CD4-positive, alpha-beta T cell treated with Interleukin-6 at 100 ng/mL for 8 hours (primary cell): ENCODE measurements at places on chromosomes 2 and 18.

GRCh38 chr2:173739006-173739405 lies 226.2 kb downstream of the SP3 start:
- no peak for DNase-seq

DNA sequence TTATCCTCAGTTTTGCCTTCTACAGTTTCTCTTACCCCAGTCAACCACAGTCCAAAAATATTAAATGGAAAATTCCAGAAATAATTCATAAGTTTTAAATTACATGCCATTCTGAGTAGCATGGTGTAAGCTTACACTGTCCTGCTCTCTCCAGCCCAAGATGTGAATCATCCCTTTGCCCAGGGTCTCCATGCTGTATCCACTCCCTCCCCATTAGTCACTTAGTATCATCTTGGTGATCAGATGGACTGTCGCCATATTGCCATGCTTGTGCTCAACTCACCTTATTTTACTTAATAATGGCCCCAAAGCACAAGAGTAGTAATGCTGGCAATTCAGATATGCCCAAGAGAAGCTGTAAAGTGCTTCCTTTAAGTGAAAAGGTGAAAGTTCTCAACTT lies 18.5 kb upstream of the CCNT2 start:
- DNase-seq: no peak

GRCh38 chr18:741931-742512 lies 29.6 kb upstream of the ENOSF1 start:
- peak; percentile 37 for DNase-seq

GRCh38 chr2:205766779-205767359 lies 84.6 kb downstream of the NRP2 start:
- peak; percentile 8 for DNase-seq

GRCh38 chr2:41935825-41936224 lies 112.0 kb upstream of the PKDCC start:
- no peak for DNase-seq
